H9 (cell line): ENCODE measurements at places on chromosomes 5 and 9. TPM values are rescaled to one million over a fixed set of nuclear protein-coding genes. Genes with fewer than 3 reads are reported as not detected.

DNA sequence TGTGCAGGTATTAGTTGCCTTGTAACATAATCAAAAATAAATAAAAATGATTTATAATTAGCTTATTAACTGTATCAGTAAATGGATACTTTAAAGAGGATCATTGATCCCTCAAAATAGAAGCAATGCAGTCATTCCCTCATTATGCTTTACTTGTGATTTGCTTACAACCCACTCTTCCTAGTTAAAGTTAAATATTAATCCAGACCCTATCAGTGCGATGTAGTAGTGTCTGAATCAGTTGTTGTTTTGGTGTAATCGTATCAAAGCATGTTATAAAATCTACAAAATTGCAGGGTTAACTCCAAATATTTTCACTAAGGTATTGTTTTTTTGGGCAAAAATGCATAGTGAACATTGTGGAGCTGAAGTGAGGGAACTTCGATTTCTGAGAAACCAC lies 17.6 kb downstream of the TENT4A start:
- no peak for DNase-seq

FOXD4 gene
- total RNA-seq, result 0.20 and 0.22 TPM in 2 replicates

DNA sequence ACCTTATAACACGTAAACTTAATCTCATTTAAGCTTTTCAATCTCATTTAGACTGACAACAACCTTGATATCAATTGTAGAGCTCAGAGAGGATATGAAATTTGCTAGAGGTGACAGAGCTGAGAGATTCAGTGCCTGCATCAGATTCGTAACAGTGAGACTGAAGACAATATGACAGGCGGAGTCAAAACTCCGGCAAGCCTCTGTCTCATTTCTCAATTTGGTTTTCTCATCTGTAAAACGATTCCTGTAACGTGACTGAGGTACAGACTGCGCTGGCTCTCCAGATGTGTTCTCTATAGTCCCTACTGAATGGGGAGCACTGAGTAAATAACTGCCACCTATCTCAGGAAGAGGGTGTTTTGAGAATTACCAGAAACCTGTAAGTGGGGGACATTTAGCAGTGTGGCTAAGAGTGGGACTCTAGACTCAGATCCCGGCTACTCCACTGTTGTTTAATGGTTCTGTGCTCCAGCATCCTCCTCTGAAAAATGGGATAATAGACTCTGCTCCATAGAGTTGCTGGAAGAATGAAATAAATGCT lies 3.0 kb upstream of the MCIDAS start:
- no peak for DNase-seq

GCNT4 gene
- total RNA-seq, result 0.63 and 0.66 TPM in 2 replicates

- DNase-seq, result no peak
These were observed 24.8 kb downstream of the PCSK1 start for GRCh38 chr5:96408210-96408777.

BARHL1 gene
- total RNA-seq, result not detected in 2 replicates

CHSY3 gene
- total RNA-seq, result 0.37 and 0.42 TPM in 2 replicates

GRCh38 chr5:179326122-179326927 lies 18.9 kb downstream of the ADAMTS2 start:
- DNase-seq, result peak; percentile 78

DNA sequence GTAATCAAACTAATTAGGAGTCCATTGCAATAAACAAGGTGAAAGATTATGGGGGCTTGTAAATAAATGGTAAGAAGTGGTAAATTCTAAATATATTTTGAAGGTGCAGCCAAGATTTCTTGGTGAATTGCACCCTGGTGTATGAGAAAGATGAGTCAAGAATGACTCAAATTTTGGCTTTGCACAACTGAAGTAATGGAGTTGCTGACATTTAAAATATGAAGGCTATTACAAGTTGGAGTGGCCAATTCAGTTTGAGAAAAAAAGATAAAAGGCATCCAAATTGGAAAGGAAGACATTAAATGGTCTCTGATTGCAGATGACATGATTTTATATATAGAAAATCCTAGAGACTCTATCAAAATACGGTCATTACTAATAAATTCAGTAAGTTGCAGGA lies 2330.6 kb downstream of the MAT2B start:
- no peak for DNase-seq

DNA sequence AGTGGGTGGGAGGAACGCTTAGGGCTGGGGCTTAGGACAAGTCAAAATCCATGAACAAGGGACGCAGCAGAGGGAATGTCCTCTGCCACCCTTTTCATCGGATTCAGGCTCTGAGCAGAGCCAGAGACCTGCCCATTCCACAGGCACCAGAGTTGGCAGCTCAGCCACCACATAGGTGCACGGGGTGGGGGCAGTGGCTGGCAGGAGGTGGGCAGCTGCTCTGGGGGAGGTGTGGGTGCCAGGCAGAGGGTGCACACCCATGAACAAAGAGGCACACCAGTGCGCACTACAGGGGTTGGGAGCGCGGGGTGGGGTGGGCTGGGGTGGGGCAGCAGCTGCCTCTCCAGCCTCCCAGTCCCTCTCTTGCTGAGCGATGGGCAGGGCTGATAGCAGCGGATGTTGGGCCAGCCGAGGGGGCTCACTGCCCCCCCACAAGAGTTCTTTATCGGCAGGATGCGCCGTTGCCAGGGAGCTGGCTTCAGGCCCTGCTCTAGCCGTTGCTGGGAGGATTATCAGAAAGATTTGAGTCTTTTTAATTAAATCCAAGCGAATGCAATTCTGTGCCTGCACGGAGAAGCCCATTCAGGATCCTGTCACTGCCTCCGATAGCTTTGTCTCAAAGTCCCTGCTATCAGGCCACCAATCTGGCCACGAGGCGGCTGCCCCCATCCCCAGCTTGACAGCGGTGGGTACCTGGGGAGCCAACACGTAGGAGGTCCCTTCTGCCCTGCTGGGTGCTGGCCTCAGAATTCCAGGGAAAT lies 64.3 kb upstream of the LMX1B start:
- DNase-seq, result no peak

GRCh38 chr9:134164879-134165278 lies 515 bp upstream of the RNU6ATAC start:
- no peak for DNase-seq

- no peak for DNase-seq
These were observed 90.6 kb downstream of the NLN start for GRCh38 chr5:65812648-65813047.

DPYSL3 gene
- total RNA-seq, result 510 and 515 TPM in 2 replicates

GRCh38 chr5:77844373-77844622 lies 68.2 kb upstream of the TBCA start:
- DNase-seq, result no peak

KCNV2 gene
- not detected in 2 replicates for total RNA-seq

SPINK4 gene
- total RNA-seq, result not detected in 2 replicates

DNA sequence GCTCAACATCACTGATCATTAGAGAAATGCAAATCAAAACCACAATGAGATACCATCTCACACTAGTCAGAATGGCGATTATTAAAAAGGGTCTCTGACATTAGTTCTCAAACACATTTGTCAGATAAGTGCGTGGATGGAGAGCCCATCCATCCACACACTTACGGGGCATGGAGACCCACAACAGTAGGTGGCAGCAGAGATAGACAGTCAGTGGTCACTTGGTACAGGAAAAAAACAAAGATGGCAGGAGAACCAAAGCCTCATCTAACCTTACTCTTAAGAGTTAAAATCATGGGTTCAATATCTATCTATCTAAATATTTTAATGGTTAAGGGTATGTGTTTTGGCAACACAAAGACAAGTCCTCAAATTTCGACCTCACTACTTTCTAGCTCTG lies 1378.7 kb upstream of the C9orf72 start:
- DNase-seq, result no peak

DNA sequence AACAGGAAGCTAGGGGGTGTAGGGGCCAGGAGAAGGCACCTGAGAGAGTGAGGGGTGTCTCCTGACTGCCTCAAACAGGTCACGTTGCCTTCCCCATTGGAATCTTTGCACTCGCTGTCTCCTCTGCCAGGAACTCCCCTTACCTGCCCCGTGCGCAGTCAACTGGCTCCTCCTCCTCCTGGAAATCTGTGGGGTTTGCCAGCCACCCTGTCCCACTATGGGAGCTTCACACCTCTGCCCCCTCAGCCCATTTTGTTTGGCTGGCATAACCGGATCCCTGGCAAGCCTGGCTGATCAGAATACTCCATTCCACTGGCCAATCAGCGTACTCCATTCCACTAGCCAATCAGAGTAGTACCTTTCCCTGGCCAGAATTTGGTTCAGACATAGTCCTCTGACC lies 10.4 kb upstream of the SLC34A1 start:
- DNase-seq, result peak; percentile 65

GRCh38 chr9:7967093-7967827 lies 167.7 kb upstream of the DMAC1 start:
- no peak for DNase-seq

DNA sequence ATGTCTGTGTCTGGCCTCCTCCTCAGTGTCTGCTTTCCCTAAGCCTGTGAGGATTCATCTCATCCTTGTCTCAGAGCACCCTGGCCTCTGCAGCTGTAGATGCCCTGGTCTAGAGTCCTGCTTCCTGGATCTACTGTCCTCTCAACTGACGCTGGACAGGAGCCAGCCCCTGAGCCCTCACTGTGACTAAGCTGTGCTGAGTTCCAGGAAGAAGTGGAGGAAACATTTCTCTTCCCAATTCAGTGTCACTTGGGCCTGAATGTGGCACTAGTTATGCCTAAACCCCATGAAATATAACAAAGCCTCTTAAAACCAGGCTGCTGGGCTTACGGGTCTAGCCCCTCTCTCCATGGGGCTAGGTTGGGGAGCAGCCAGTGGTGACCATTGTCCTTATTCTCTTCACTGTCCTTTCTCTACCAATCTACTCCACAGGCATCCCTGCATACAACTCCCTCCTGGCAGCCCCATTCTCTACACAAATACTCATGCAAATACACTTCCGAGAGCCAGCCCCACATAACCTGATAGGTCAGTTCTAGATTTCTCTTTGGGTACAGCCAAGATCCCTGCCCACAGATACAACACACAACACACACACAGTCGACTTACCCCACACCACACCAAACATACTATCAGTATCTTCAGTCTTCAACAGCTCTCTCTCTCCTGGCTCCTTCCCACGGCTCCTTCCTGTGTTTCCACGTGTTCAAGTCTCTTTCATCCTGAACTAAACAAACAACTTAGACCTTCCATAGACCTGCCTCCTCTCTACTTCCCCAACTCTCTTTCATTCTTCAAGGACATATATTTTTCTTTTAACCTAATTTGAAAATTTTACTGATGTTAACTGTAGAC lies 220.8 kb downstream of the SNX18 start:
- no peak for DNase-seq

- DNase-seq, result peak; percentile 33
These were observed 455.4 kb downstream of the CAAP1 start for GRCh38 chr9:26437056-26437711.
